Dorsolateral prefrontal cortex (tissue), 122 donors: ENCODE measurements at places on chromosomes 2 and 18.

DNA sequence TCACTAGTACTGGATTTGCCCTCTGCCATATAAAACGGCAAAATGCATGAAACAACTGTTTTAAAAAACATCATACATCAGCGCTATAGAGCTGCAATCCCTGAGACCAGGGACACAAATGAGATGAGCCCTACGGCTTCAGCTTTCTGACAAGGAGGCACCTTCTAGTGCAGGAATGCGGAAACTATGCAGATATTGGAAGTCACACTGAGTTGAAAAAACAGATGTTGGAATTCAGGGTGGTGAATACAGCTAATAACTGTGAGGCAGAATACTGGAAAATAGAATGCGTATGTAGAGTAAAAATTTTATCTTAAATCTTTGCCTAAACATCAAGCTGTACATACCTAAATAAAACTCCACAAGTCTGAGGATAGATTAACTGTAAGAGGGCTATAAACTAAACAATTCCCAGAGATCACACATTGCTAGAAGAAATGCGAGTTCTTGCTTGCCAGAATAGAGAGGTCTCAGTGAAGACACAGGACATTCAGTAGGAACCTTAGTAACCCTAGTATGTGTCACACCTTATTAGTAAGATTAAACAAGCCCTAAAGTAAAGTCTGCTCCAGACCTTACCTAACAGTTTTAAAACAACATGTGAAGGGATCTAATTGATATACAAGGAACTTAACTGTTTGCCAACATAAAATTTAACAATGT lies 541.4 kb upstream of the DDX18 start:
- DNase-seq, result no peak

- no peak for DNase-seq
Observed at GRCh38 chr18:40576507-40577115, 1378.4 kb upstream of the PIK3C3 start.

DNA sequence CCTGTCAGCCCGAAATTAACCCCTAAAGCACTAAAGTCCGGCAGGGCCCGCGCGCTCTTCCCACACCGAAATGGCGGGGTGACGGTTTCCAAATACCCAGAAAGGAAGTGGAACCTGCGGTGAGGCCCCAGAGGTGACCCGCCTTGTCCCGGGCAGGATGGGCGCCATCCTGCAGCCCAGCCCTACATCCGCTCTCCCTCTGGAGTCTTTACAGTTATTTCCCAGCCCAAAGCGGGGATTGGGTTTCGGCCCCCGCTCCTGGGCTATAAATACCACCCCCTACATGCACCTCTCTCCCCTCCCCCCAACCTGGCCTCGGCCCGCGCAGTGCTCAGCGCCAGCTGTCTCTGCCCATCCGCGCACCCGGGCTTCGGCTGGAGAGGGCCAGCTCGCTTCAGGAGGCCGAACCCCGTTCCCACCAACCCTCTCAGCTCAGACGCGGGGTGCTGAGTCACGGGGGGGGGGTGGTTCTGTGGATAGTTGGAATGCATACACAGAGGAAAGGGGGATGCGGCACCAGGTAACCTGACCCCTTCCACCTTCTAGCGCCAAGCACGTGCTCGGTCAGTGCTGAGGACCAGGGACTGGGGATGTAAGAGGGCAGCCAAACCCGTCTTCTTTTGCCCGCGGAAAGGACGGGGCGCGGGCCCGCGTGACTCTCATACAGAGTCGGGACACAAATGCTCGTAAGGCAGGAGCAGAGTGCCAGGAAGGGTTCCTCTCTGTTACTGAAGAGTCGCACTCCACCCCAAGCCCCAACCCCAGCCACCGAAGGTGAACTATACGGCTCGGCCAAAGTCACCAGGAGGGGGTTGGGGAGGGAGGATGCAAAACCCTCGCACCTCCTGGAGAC lies at the start of gene TUBA4B:
TUBA4B (plus strand) TSS at position 344 of the 853 bp plus-strand sequence; CDS start at position 509, 165 bp downstream.
- no peak for DNase-seq

GRCh38 chr2:235468978-235469655 lies 24.7 kb upstream of the AGAP1 start:
- DNase-seq, result no peak

DNA sequence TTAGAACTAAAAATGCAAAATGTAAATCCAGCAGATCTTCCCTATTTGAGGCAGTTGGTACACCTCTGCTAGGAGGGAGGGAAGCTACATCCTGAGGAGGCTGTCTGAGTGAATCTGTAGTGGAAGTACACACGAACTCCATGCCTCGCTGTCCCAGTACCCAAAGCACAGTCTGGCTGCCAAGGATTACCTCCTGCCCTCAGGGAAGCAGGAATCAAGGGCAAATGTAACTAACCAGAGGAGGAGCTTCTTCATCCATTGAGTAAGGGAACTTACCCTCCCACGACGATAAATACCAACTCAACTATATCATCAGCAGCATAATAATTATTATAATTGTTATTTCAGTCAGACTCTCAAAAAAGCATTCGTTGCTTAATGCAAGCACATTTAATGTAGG lies 2.1 kb downstream of the DHRS9 start:
- no peak for DNase-seq

GRCh38 chr2:109647636-109648035 lies 33.5 kb downstream of the SOWAHC start:
- no peak for DNase-seq

DNA sequence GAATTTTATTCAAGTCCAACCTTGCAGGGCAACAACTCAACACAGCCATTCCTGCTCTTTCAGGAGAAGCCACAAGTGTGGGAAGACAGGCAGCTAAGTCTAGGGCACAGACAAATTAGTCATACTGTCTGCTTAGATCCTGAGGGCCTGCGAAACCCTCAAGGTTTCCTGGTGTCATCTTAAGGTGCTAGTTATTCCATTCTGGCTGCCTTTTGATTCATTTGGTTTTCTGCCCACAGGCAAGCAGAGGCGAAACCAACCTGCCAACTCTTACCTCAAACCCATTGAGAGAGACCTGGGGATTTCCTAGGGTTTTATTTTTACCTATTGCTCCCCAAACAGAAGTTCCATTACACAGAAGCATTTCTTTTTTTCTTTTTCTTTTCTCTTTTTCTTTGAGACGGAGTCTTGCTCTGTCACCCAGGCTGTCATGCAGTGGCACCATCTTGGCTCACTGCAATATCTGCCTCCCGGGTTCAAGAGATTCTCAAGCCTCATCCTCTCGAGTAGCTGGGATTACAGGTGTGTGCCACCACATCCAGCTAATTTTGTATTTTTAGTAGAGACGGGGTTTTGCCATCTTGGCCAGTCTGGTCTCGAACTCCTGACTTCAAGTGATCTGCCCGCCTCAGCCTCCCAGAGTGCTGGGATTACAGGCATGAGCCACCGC lies 23.7 kb upstream of the SCYGR1 start:
- DNase-seq, result no peak

- DNase-seq, result no peak
Observed at GRCh38 chr2:235206980-235207579, 255.3 kb downstream of the SH3BP4 start.

- no peak for DNase-seq
Observed at GRCh38 chr2:505941-506340, 171.3 kb downstream of the TMEM18 start.

DNA sequence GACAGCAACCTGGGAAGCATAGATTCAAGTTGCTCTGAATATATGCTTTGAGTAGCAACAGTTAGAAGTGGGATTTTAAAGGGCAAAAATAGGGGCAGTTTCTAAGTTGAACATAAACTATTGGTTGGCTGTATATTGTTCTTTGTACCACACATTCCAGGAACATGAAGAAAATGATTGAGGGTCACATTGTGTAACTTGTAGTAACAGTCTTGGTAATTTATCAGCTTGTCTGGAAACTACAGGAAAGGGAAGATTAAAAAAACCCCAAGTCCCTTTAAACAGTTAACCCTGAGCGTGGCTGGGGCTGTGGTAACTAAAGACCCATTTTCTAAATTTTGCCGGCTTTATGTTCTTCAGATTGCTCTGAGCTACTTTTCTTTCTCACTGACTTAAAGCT lies 7.4 kb downstream of the PLEKHB2 start:
- DNase-seq, result no peak

GRCh38 chr2:186309901-186310300 lies 176.2 kb upstream of the ZC3H15 start:
- no peak for DNase-seq

- no peak for DNase-seq
Observed at GRCh38 chr2:131543385-131543891, 15.8 kb downstream of the CCDC74A start.

DNA sequence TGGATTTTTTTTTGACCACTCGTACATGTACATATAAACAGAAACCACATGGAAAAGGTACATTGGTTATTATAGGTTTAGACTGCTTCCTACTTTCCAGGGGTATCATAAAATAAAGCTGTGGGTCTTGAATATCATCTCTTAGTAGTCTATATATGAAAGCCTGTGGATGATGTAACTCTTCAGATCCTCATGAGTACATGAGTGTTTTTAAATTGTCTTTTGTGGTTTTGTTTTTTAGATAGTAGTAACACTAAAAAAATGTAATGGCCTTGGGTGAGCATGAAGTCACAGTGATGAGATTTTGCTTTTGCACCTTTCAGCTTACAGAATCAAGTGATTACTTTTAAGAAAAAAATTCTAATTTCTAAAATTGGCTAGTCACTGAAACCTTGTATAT lies 80.2 kb downstream of the RAB3GAP1 start:
- no peak for DNase-seq

DNA sequence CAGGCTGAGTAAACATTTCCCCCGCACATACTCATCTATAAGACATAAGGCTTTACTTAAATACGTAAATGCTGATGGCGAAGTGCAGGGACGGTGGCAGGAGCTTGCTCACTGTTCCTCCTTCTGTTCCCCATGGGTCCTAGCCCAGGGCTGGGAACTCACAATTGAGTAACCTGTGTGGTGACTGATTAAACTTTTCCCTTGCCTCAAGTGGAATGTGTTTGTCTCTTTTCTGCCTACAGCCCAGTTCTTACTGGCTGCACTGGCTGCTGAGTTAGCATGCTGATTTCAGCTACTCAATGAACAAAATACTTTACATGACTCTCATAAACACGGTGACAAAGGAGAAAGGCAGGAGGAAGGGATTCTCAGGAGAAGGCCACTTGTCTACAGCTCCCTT lies 87.3 kb downstream of the MARCO start:
- DNase-seq, result no peak

GRCh38 chr2:4217737-4218136 lies 514.4 kb downstream of the DCDC2C start:
- DNase-seq, result no peak

DNA sequence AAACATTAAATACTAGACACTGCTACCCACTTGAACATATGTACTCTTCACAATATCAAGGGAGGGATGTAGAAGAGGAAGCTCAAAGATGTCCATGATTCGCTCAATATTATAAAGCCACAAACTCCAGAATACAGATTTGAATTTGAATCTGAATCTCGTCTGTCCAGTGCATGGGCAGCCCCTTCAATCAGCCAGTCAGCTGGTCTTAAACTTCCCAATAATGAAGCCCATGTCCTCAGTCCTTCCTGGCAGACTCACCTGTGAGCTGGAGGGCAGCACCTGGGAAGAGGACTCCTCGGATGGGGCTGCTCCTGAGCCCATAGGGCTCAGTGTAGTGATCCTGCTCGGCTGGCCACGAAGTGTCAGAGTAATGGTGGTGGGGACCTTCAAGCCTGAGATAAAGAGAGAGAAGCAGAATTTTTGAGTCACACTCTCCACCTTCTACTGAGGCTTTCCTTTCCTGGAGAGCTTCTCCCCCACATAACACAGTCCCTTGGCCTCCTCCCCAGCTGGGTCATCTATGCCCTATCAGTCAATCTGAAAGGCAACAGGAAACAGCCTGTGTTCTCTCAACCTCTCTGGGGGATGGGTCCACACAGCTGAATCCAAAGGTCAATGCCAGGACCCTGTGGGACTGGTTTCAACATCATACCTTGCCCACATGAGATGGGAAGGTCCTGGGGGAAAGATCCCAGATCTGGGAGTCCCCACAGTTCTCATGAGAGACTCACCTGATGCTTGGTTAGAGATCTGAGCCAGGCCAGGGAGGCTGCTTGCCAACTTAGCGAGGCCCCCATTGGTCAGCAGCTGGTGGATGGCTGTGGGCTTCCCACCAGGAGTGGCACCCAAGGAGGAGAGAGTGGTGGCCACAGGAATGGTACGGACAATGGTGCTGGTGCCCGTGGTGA lies 36.5 kb downstream of the KANSL3 start:
- DNase-seq, result no peak

GRCh38 chr18:4276953-4277585 lies 178.0 kb downstream of the DLGAP1 start:
- DNase-seq, result no peak

GRCh38 chr18:61127714-61128467 lies 205.3 kb upstream of the CDH20 start:
- DNase-seq, result no peak

GRCh38 chr2:79025421-79025820 lies at the start of gene REG3G:
Gene REG3G, plus strand, starts transcription at chr2:79025702. Its CDS starts 392 bp downstream, at chr2:79026094.
- no peak for DNase-seq

- no peak for DNase-seq
Observed at GRCh38 chr2:203934041-203934492, 2.5 kb upstream of the ICOS start.

GRCh38 chr18:25140124-25140961 lies 211.6 kb downstream of the ZNF521 start:
- no peak for DNase-seq

- no peak for DNase-seq
Observed at GRCh38 chr18:24051031-24051947, 36.7 kb downstream of the TTC39C start.

DNA sequence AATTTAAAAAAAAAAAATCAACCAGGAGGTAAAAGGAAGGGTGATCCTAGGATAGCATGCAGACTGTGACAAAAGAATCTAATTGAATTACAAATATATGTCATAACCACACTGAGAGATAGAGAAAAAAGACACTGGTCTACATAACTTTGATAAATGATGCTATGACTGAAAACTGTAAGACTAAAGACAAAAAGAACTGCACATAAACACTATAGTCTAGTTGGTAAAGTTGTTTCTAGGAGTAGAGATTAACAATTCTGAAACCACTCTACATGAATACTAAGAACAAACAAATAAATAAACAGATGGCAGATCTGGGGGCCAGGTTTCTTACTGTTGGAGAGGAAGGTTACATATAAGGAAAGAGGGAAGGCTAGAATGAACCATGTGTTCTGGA lies 14.6 kb upstream of the CHAC2 start:
- no peak for DNase-seq

GRCh38 chr2:40034198-40034597 lies 255.1 kb upstream of the THUMPD2 start:
- DNase-seq, result no peak

DNA sequence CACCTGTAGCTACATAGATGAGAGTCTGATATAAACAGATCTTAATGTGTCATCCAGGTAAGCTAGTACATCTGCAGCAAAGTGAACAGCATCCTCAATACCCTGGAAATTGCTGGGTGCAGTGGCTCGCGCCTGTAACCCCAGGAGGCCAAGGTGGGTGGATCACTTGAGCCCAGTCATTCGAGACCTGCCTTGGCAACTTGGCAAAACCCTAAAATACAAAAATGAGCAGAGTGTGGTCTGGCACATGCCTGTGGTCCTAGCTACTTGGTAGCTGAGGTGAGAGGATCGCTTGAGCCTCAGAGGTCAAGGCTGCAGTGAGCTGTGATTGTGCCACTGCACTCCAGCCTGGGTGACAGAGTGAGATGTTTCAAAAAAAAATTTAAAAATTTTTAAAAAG lies 233.9 kb upstream of the SP5 start:
- no peak for DNase-seq
